Left ventricle myocardium inferior (tissue), 1 donor: ENCODE measurements at places on chromosomes 1 and 21. TPM values are rescaled to one million over a fixed set of nuclear protein-coding genes. Genes with fewer than 3 reads are reported as not detected.
A peak's percentile ranks its signal among the peaks of the same experiment; 100 is the strongest.

DNA sequence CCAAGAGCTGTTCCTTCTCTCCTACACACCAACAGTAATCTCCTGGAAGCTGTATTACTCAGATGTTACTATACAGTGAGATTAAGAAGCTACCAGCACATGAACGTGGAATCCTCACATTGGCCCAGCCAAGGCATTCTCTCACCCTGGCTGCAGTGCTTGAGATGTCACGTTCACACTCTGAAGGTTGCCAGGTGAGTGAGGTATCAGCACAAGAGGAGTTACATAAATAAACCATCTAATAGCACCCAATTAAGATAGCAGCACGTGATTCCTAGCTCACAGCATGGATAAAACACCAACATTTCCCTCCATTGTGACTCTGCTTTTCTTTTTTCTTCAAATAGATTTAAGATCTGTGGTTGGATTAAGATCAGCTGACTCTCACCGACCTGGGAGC is 182.8 kb downstream of the PLPP3 start:
- peaks cover 34% of the 10 kb centered on the region for H3K4me1 ChIP-seq
- no peak overlapping the region for H3K4me3 ChIP-seq
- no peak for DNase-seq
- H3K27ac ChIP-seq: peak overlapping the region; percentile 53
- H3K27me3 ChIP-seq: no peaks in the 10 kb centered on the region

DNA sequence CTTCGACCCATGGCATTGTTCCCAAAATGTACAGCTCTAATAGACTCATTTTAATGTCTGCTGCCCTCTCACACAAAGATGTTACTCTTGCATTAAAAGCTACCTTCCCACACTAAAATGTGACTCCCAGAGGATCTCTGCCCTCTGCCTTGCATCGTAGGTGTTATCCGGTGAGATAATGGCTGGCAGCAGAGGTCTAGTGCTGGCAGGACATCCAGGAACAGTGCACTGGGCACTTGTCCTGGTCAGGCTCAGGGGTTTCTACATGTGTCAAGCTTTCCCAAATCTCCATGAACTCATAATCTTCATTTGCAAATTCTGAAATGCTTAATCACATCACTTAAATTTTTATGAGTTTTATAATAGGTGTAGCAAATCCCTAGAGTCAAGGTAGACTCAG is 310.6 kb downstream of the LRRIQ3 start:
- H3K4me3 ChIP-seq: no peak overlapping the region
- DNase-seq: peak; percentile 23
- no peaks in the 10 kb centered on the region for H3K27me3 ChIP-seq
- no peaks in the 10 kb centered on the region for H3K36me3 ChIP-seq

- no peaks in the 10 kb centered on the region for H3K36me3 ChIP-seq
- H3K4me3 ChIP-seq: no peak overlapping the region
- no peak overlapping the region for H3K27ac ChIP-seq
- peaks cover 46% of the 10 kb centered on the region for H3K4me1 ChIP-seq
- DNase-seq: no peak
- H3K27me3 ChIP-seq: no peaks in the 10 kb centered on the region
These were observed 229.8 kb downstream of the CAMTA1 start for GRCh38 chr1:7015022-7015421.

Gene FABP3
- 4,737 TPM for total RNA-seq

Gene CRYAA
- total RNA-seq: not detected
